NK-92 treated with Interleukin-12 subunit alpha and Interleukin-12 subunit beta, amount 100 ng/mL, for 24 hours (cell line): ENCODE measurements at places on chromosomes 3 and 15.

DNA sequence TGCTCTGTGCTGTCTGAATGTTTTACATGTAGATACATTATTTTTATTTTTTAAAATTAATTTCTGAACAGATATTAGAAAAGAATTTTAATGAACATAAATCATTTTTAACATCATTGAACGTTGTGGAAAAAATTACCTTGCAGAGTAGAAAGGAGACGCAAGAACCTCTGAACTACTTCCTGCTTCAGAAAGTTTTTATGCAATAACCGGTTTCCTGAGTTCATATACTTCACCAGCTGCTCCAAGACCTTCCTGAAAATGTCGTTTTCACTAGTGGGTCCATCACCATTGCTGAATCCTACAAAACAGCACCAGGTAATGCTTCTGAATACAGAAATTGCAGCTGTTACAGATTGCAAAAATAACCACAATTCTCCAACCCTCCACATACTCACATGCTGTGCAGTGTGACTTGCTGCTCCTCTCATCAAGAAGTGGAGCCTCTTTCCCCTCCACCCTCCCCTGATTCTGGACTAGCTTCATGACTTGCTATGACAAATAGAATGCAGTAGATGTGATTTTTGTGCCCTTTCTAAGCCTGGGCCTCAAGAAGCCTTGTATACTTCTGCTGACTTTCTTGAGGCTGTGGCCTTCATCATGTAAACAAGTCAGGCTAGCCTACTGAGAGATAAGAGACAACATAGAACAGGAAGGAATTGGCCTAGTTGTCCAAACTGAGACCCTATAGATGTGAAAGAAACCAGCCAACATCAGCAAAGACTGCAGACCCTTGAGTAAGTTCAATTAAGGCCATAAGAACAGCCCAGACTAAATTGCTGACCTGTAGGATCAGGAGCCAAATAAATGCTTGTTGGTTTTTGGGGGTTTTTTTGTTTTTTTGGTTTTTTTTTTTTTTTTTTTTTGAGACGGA lies 80.4 kb downstream of the TRANK1 start:
- no peak for DNase-seq

GRCh38 chr3:128111147-128111546 lies 12.5 kb downstream of the RUVBL1 start:
- no peak for DNase-seq

GRCh38 chr3:181486141-181486885 lies 225.4 kb upstream of the SOX2 start:
- no peak for DNase-seq

- no peak for DNase-seq
Observed at GRCh38 chr15:101045236-101045646, 126.1 kb downstream of the LRRK1 start.

DNA sequence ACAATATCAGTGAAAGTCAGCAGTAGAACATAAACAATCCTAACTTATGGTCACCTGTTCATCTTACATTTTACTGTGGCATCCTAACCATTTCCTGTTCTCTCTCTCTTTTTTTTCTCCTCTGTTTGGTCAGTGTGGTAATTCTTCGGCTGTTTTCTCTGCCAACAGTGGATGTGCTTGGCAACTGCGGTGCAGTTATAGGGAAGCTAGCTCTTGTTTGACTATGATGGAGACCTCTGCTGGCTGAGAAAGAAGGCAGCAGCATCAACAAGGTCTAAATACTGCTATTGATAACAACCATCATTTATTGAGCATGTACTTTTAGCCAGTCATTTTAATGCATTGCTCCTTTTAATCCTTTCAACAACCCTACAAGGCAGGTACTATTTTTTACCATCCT lies 723 bp upstream of the DRD3 start:
- DNase-seq, result no peak

- no peak for DNase-seq
Observed at GRCh38 chr3:136728918-136729317, 23.3 kb downstream of the STAG1 start.
